ENCODE measurements at places on chromosomes 13 and 19.

- DNase-seq: no peak
Measured at GRCh38 chr13:48477191-48477855, 55.6 kb downstream of the RCBTB2 start.

- DNase-seq: no peak
Measured at GRCh38 chr13:62320129-62321108, 904.8 kb upstream of the PCDH20 start.

GRCh38 chr13:68081061-68081460 lies 850.9 kb upstream of the PCDH9 start:
- no peak for DNase-seq

GRCh38 chr19:13056052-13056660 lies 46.5 kb downstream of the LYL1 start:
- no peak for DNase-seq

- DNase-seq: no peak
Measured at GRCh38 chr19:46806656-46807055, 18.3 kb upstream of the SLC1A5 start.

- DNase-seq: no peak
Measured at GRCh38 chr13:35836446-35836845, 294.7 kb downstream of the DCLK1 start.

DNA sequence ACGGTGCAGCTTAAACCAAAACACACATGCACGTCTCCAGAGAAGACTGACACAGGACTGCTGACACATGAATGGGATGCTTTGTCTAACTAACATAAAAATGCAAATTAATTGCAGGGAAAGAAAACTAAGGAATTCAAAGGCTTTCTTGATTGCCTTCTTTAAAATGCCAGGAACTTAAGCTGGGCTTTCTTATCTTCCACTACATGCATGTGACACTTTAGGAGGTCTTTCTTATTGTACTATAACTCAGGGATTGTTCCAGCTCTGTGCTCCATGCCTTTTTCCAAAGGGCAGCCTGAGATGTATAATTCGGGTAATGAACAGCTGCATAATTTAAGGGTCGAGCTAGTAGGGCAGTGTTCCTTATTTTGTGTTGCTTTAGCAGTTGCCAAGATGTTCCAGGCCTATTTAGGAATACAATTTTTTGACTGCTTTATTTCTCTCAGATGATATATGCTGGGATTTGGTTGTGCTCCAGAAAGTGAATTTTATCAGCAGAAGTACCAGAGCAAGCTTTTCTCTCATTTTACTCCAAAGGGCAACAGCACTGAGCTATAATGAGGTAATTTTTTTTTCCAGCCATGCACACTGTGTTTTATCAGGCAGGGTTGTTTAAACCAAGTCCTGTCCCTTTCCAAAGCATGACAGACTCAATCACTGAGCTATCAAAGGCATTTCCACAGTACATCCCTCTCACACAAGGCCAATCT lies 885.2 kb downstream of the PCDH9 start:
- no peak for DNase-seq

- DNase-seq: no peak
Measured at GRCh38 chr19:30551271-30551670, 179.1 kb downstream of the ZNF536 start.

DNA sequence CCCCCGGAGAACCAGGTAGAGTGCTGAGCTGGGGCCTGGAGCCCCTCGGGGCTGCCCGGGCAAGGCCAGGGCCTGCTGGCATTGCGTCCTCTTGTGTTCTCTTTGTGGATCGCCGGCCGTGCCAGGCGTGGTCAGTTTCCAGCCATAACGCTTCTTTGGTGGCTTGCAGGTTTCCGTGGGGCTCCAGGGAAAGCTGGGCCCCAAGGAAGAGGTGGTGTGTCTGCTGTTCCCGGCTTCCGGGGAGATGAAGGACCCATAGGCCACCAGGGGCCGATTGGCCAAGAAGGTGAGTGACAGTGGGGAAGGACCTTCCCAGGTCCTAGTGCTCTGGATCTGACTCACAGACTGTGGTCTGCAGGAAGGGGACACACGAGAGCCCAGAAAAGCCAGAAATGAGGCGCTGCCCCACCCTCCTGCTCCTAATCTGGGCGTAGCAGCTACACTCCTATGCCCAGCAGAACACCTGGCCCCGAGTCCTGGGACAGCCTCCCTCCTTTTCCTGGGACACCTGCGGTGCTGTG lies 57.5 kb downstream of the RAB20 start:
- no peak for DNase-seq

DNA sequence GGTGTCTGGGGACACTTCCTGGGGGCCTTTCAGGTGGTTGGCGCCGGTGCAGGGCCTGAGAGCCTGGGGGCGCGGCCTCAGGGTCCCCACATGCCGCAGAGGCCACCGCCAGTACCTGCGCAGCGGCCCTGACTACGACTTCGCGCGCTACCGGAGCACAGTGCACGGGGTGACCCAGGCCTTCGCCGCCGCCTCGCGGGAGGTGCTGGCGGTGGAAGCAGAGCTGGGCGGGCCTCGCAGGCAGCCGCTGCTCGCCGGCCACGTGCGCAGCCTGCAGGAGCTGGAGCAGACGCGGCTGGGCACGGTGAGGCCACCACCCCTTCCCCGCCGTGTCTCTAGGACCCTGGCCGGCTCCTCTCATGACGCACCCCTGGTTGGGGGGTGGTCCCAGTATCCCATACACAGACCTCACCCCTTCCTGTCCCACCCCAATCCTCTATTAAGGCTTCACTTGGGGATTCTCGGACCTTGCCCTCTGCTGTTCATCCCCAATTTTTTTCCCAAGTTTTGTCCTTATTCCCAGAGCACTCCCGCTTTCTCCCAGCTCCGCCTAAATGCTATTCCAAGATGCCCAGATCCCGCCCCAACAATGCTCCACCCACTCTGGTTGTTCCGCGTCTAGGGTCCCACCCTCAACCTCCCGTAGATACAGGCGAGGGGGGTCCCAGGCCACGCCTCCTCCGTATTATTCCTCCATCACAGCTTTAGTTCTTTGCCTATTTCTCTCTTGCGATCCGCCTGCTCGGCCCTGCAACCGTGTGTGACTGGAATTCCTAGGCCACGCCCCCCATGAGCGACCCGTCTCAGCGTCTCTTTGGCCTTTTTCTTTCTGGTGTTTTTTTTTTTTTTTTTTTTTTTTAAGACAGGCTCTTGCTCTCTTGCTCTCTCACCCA lies 1.0 kb downstream of the REX1BD start:
- DNase-seq: no peak

- no peak for DNase-seq
Measured at GRCh38 chr13:112655913-112656312, 33.9 kb upstream of the ATP11A start.

DNA sequence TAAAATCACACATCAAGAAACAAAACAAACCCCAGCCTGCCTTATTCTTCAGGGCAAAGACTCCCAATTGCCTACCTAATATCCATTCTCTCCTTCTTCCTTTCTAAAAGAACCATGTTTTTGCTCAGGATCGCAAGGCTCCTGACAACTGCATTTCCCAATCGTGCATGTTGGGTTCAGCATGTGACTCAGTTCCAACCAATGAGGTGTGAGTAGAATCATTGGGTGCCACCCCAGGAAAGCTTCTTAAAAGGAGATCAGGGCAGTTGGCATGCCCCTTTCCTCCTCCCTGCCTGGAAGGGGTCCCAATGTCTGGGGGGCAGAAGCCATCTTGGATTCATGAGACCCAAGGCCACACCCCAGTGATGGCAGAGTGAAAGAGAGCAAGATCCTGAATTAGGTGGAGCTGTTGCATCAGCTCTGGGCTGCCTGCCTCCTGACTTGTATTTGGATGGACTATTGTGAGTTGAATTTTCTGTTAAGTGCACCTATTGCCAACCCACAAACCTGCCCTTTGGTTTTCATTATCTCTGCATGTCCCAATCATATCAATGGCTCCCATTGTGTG lies 26.0 kb upstream of the UBAC2 start:
- peak; percentile 47 for DNase-seq

DNA sequence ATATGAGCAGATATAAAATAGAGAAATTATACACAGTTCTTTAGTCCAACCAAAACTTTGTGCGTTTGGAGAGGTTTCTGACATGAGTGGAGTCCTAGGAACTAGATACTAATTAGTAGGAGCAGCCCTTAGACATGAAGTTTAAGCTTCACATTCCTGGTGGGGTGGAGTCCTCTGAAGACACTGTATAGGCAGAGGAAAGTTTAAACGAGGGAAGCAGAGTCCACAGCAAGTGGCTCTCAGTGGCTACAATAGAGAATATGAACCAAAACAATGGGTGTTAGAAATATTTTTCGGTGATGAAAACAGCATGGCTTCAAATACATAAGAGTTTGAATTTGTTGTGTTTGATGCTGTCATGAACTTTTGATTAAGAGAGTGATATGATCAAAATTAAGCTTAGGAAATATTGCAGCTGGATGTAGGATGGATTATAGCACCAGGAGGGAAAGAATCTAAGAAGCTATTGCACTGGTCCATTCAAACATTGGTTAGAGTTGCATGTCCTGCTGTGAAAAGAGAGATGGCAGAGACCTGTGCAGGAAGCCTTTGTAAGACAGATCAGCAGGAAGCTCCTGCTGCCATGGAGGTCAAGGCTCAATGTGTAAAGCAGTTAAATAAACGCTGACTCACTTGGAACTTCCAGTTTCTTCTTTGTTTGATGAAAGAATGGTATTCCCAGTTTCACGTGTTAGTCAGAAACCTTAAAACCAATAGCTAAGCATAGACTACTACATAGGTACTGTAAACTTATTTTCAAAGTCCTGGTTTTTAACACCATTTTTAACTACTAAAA lies 175.2 kb downstream of the TDRD3 start:
- DNase-seq: no peak

GRCh38 chr13:52786766-52787165 lies 47.1 kb upstream of the CNMD start:
- DNase-seq: no peak

- DNase-seq: no peak
Measured at GRCh38 chr19:36060430-36060829, 5.7 kb downstream of the WDR62 start.
